ENCODE measurements at places on chromosomes 12 and 14. TPM values are rescaled to one million over a fixed set of nuclear protein-coding genes. Genes with fewer than 3 reads are reported as not detected.

DNA sequence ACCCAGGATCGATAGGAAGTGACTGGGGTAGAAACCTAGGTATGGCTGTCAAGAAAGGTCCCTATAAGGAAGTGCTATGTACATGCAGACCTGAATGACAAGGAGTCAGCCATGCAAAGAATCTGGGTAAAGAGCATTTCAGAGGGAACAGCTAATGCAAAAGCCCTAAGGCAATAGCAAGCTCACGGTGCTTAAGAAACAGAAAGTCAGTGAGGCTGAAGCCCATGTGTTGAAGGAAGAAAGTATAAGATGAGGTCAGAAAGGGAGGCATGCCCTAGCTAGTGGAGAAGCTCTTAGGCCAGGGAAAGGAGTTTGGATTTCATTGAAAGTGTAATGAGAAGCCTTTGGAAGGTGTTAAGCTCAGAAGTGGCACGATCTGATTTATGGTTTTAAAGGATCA is 6.0 kb upstream of the ADCY6 start:
- DNase-seq, result no peak

- DNase-seq, result no peak
Observed at GRCh38 chr12:57229046-57229633, 371 bp upstream of the SHMT2 start.

KRT78 gene
- not detected for total RNA-seq

SAV1 gene
- total RNA-seq, result 9.5 TPM

NXPH4 gene
- not detected for total RNA-seq

FIGNL2 gene
- 0.33 TPM for total RNA-seq

DNA sequence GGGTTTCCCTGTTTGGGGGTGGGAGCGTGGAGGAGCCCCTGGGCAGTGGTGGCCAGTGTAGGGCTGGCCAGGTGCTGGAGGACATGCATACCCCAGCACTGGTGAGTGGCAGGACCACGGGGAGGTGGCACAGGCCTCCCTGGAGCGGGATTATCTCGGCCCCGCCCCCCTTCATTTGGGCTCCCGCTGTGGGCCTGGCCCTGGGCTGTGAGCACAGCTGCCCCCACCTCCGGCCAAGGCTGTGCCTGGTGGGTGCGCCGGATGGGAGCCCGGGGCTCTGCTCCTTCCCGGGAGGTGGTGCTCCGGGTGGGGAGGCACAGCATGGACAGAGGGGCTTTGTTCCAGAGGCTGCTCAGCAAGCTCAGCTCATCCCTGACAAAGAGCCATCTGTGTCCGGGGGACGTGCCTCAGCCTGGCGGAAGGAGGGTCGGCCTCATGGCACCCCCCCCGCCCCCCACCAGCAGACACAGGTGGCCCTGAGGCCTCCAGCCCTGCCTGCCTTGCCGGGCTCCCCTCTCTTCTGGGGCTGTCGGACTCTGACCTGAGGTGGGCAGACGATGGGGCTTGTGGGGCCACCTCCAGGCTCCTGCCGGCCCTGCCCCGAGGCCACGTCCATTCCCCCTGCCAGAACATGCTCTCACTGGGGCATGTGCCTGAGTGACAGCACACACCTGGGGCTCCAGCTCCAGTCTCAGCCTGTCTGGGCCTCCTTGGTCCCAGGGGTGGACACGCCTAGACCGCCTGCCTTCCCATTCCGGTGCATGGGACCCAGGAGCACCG is 8.4 kb downstream of the TEDC1 start:
- no peak for DNase-seq

DNA sequence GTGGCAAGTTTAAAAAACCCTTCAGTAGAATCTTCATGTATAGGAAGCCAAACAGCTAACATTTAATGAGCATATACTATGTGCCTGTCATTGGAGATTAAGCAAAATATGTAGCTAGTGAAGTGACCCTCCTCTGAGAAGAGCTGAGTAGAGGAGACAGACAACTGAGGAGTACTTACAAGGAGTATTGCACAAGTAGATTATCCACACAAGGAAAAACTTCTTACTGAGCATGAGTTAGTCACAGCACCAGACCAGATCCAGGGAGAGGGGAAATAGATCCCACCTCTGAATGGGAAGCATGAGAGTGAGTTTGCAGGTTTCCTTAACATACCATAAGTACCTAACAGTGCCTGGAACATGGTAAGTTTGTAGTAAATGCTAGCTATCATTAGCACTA is 33.0 kb downstream of the FRMD6 start:
- DNase-seq, result no peak

DNA sequence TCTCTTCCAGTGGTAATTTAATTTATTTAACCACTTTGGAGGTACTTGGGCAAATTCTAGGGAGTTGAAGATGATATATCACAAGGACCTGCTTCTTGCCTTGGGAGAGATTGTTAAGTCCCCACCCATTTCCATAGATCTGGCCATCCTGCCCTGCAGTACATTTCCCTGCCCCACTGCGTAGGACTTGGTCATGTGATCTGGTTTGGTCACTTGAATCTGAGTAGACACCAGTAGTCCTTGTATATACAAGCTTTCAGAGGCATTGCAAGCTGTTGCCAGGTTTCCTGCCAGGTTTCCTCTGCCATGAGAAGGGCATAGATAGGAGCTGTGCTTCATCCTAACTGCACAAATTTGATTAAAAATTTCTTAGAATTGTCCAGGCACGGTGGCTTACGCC is 200.0 kb downstream of the ADAMTS20 start:
- no peak for DNase-seq

- no peak for DNase-seq
Observed at GRCh38 chr14:44436458-44436857, 70.6 kb downstream of the FSCB start.

DNA sequence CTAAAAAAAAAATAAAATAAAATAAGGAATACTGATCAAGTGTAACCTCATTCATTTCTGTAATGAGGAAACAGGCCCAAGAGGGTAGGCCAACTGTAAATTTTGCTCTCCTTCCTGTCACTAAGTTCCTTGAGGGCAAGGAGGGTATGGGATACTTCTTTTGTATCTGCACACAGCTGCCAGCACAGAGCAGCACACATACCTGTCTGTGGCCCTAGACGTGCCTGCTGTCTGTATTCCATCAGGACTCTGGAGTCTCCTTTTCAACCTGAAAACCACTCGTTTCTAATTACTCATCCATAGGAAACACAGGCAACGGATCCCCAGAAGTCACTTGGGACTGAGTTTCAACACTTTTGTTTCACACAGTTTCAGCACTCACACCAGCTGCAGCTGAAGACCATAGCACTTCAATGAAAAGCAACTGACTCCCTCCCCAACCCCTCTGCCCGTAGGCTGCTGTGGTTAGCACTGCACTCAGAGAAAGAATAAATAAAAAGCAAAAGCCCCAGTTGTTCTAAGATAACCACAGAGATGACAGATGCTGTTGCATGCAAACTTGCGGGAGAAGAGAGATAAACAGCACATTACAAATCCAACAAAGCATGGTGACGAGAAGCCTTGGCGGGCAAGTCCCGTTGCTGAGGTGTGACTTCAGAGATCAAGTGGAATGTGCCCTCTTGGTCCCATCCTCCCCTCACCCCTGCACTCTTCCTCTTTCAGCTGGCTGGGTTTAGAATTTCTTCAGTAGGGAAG is 24.9 kb downstream of the CRACR2A start:
- no peak for DNase-seq

GRCh38 chr12:126157575-126157966 is 1092.3 kb downstream of the AACS start:
- DNase-seq, result no peak

- DNase-seq, result no peak
Observed at GRCh38 chr12:82366197-82366596, 7.9 kb downstream of the METTL25 start.

GRCh38 chr14:87990682-87991081 is 2.3 kb downstream of the GALC start:
- DNase-seq, result no peak

DNA sequence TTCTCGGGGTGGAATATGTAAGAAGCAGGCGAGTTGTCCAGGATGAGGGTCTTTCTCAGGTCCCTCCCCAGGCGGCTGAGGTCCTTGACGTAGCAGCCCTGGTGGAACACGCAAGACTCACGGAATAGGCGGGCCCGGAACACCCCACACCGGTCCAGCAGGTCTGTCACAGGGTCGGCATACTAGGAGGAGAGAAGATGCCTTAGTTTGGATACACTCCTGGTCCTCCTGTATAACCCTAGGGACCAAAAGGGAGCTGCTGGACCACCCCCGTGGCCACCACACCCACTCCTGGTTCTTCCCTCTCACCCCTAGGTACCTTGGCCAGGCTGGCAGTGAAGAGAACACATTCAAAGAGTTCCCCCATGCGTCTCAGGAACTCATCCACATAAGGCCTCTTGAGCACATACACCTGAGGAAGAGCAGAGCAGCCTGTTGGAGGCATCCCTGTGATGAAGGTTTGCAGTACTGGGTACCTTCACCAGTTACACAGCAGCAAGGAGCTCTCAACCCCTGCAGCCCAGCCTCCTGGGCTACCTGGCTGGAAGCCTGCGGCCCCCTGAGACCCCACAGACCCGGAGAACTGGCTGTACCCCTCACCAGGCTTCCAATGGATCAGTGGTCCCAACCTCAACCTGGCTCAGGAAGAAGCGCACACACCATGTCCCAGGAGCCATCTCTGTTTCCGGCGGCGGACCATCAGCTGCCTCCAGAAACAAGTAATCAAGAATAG is 5.5 kb upstream of the AVIL start:
- no peak for DNase-seq

DNA sequence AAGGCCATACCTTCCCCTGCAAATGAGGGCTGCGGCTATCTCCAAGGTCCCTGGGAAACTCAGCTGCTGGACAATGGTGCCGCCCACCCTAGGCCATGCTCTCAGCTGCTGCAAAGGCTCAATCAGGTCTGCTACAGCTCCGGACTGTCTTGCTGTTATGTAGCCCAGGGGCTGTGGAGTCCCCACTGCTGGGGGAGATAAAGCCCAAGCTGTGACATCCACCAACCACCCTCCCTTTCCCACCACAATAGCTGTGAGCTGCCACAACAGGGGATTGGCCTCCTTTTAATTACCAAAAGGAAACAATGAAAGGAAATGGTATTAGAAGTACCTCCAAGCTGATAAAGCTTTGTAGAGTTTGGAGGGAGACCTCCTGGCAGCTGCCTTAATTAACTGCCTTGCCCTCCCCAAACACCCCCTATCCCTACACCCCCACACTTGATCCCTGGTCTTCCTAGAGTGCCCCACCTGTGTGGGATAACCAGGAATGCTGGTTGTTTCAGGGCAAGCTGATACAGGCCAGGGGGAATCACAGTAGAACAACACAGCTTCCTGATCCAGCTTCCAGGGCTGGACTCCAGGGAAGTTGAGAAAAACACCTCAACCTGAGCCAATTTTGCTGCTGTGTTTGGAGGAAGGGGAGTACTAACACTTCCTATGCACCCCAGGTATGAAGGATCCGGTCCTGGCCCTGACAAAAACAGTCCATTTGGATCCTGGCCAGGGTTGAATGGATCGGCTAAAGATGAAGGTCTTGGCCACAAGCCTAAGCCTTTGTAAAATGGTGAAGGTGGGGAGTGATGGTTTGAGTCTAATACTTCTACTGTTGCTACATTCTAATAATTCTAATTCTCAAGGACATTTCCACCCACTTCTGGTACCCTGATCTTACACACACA is at the start of gene VWF:
Gene VWF, minus strand, starts transcription at position 260 of the 899 bp plus-strand sequence. CDS start 1,474 bp downstream, outside the sequence.
- DNase-seq, result no peak

DNA sequence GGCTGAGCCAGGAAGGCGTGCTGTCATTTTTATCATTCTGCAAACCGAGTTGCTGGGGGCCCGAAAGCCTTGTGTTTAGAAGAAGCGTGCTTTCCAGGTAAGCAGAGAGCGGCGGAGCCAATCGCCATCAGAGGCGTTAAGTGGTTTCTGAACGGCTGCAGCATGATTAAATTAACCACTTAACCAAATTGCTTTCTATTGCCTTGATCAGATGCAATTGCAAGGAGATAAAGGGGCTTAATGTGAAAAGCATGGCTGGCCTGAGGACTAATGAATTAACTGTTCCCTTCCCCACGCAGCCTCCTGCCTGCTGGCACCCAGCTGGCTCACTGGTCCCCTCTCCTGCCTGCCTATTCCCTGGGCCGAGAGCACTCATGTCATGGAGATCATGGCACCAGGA is 36.6 kb upstream of the CHGA start:
- no peak for DNase-seq

DNA sequence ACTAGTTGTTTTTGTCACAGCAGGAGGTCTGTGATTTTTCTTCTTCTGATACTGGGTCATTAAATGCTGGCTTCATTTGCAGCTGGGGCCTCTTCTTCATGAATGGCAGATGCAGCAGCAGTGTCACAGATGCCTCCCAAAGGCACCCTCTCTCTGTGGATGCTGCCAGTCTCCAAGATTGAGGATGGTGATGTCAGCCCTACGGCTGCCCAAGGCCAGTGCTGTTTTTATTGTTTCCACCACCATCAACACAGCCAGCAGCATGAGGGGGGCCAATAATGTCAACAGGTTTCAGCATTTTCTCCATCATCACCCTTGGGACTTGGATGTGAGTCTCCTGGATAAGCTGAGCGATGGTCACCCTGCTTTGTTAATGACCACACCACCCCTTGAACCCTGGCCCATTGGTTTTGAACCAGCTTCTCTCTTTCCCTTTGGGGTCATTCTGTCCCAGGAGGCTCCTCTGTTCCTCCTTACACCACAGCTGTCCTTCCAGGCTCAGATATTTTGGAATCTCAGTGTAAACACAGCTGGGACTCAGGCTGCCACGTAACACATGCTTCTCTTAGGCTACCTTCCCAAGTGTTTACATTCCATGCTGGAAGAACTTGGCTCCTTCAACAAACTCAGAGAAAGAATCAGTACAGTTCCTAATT is 151.7 kb upstream of the DDHD1 start:
- no peak for DNase-seq

DNA sequence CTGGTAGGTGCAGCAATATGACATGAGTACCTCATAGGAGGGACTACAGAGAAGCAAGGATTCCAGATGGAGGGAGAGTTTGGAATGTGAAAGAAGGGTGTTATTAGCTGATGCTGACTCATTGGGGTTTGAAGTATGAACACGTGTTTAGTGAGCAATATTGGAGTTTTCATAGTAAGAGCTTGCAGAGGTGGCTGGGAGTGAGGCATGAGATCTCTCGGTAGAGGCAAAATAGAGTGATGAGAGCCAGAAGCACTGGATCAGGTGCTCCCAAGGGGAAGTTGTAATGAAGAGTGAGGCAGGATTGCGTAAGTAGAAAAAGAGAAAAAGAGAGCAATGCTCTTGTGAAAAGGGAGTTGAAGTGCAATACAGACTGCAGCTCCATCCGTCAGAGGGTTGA is 42.1 kb downstream of the MGST1 start:
- DNase-seq, result no peak

- no peak for DNase-seq
Observed at GRCh38 chr14:90842726-90843125, 26.5 kb upstream of the TTC7B start.
